Activated B cell treated with CpG ODN at 0.5 μM for 24 hours (primary cell): ENCODE measurements at places on chromosomes 12 and 14. TPM values are rescaled to one million over a fixed set of nuclear protein-coding genes. Genes with fewer than 3 reads are reported as not detected.

IKZF4 gene
- 4.1 and 6.4 TPM in 2 replicates for total RNA-seq

KRT2 gene
- total RNA-seq, result not detected in 2 replicates

TEAD4 gene
- 0.27 TPM in 1 of 2 replicates, not detected in the other for total RNA-seq

ADCY6 gene
- 0.37 and 0.60 TPM in 2 replicates for total RNA-seq

ARHGAP9 gene
- 98.8 and 104 TPM in 2 replicates for total RNA-seq

MSRB3 gene
- total RNA-seq, result not detected in 2 replicates

PTHLH gene
- total RNA-seq, result not detected in 2 replicates

KRT8 gene
- 0.33 and 0.34 TPM in 2 replicates for total RNA-seq

MARS1 gene
- total RNA-seq, result 368 and 425 TPM in 2 replicates

HCAR3 gene
- not detected in 2 replicates for total RNA-seq

ANP32D gene
- not detected in 2 replicates for total RNA-seq

- no peak overlapping the region for H3K27ac ChIP-seq
- no peak overlapping the region for H3K4me3 ChIP-seq
- no peaks in the 10 kb centered on the region for H3K36me3 ChIP-seq
- no peak for DNase-seq
- H3K27me3 ChIP-seq, result no peaks in the 10 kb centered on the region
Observed at GRCh38 chr14:59983048-59983447, 63.1 kb downstream of the LRRC9 start.

GRCh38 chr14:27242874-27243273 is 645.0 kb upstream of the NOVA1 start:
- no peaks in the 10 kb centered on the region for H3K36me3 ChIP-seq
- H3K27me3 ChIP-seq, result no peaks in the 10 kb centered on the region
- no peak overlapping the region for H3K27ac ChIP-seq
- no peak overlapping the region for H3K4me3 ChIP-seq
- DNase-seq, result no peak
- H3K4me1 ChIP-seq, result no peaks in the 10 kb centered on the region

- no peaks in the 10 kb centered on the region for H3K4me1 ChIP-seq
- no peak for DNase-seq
- no peaks in the 10 kb centered on the region for H3K36me3 ChIP-seq
- H3K27me3 ChIP-seq, result no peaks in the 10 kb centered on the region
Observed at GRCh38 chr12:115232455-115233156, 548.6 kb upstream of the TBX3 start.

- no peak overlapping the region for H3K27ac ChIP-seq
- no peaks in the 10 kb centered on the region for H3K27me3 ChIP-seq
- H3K4me3 ChIP-seq, result no peak overlapping the region
- no peak for DNase-seq
- no peaks in the 10 kb centered on the region for H3K4me1 ChIP-seq
Observed at GRCh38 chr12:3534511-3534910, 43.5 kb downstream of the PRMT8 start.

GRCh38 chr14:102505000-102505619 is 4.5 kb downstream of the ANKRD9 start:
- H3K36me3 ChIP-seq, result no peaks in the 10 kb centered on the region
- no peak overlapping the region for H3K27ac ChIP-seq
- no peak overlapping the region for H3K4me3 ChIP-seq
- DNase-seq, result no peak
- H3K27me3 ChIP-seq, result no peaks in the 10 kb centered on the region

GRCh38 chr14:52267501-52268278 is at the start of gene PTGDR:
Gene PTGDR, plus strand, starts transcription at chr14:52267698. Its CDS starts 117 bp downstream, at chr14:52267815.
- peak within 1 kb of the TSS; percentile 70 for H3K4me3 ChIP-seq
- H3K27me3 ChIP-seq, result peaks cover 52% of the 10 kb centered on the region
- H3K27ac ChIP-seq, result no peak within 1 kb of the TSS
- DNase-seq, result no peak

DNA sequence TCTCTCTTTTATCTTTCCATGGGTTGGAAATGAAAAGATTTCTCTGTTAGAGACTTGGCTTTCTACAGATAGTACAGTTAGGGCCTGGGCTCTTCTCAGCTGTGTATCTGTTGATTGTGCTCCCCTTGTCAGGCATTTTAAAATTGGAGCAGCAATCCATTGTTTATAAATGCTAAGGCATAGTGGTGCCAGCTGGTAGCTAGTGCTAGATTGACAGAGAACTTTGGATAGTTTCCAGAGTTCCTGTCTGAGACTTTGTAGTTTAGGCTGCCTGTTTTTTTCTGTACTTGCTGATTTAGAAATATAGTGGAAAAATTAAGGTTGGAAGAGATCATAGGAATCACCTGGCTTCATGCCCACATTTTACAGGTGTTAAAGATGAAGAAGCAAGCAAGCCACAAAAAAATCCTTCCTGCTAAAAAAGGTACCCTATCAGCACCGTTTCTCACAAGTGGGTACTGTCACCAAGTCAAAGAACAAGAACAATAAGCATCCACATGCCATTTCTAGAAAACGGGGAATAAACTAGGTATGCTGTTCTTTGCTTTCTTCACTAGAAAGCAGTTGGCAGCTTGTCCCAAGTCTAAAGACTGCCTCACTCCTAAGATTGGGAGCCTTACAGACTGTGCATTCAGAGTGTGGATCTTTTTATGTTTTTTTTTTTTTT is 6.2 kb downstream of the TTLL5 start:
- H3K27ac ChIP-seq, result no peak overlapping the region
- DNase-seq, result no peak
- peaks cover 51% of the 10 kb centered on the region for H3K36me3 ChIP-seq
- no peaks in the 10 kb centered on the region for H3K27me3 ChIP-seq
- H3K4me1 ChIP-seq, result peaks cover 2% of the 10 kb centered on the region
- H3K4me3 ChIP-seq, result no peak overlapping the region

GRCh38 chr12:34392741-34393085 is 370.4 kb downstream of the ALG10 start:
- no peaks in the 10 kb centered on the region for H3K27me3 ChIP-seq
- no peaks in the 10 kb centered on the region for H3K4me1 ChIP-seq
- no peaks in the 10 kb centered on the region for H3K36me3 ChIP-seq
- H3K4me3 ChIP-seq, result no peak overlapping the region
- H3K27ac ChIP-seq, result no peak overlapping the region

DNA sequence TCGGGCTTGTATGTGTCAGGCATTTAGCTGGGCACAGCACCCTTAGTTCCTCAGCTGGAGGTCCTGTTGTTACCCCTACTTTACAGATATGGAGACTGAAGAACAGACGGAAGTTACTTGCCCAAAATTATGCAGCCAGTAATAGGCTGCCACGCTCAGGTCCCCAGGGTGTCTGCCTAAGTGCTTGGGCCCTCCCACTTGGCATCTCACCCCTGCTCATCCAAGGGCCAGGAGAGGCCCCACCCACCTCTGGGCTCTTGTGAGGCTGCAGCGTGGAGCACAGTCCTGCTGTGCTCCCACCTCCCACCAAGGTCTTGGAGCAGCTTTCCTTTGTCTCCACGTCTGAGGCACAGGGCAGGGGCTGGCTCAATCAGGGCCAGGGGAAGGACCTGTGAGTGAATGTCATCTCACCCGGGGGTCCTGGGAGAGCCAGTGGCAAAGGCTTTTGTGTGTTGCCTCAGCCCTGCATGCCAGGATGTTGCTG is 64.6 kb downstream of the BEGAIN start:
- no peak overlapping the region for H3K4me3 ChIP-seq
- no peaks in the 10 kb centered on the region for H3K27me3 ChIP-seq
- DNase-seq, result no peak
- no peak overlapping the region for H3K27ac ChIP-seq
- no peaks in the 10 kb centered on the region for H3K4me1 ChIP-seq

- no peak overlapping the region for H3K4me3 ChIP-seq
- H3K36me3 ChIP-seq, result no peaks in the 10 kb centered on the region
- DNase-seq, result no peak
- no peaks in the 10 kb centered on the region for H3K27me3 ChIP-seq
- H3K27ac ChIP-seq, result no peak overlapping the region
Observed at GRCh38 chr12:42299392-42300308, 26.2 kb downstream of the ZCRB1 start.

GRCh38 chr14:46840944-46841720 is 189.6 kb upstream of the RPL10L start:
- H3K36me3 ChIP-seq, result no peaks in the 10 kb centered on the region
- DNase-seq, result no peak
- no peaks in the 10 kb centered on the region for H3K27me3 ChIP-seq
- no peaks in the 10 kb centered on the region for H3K4me1 ChIP-seq
- no peak overlapping the region for H3K27ac ChIP-seq

DNA sequence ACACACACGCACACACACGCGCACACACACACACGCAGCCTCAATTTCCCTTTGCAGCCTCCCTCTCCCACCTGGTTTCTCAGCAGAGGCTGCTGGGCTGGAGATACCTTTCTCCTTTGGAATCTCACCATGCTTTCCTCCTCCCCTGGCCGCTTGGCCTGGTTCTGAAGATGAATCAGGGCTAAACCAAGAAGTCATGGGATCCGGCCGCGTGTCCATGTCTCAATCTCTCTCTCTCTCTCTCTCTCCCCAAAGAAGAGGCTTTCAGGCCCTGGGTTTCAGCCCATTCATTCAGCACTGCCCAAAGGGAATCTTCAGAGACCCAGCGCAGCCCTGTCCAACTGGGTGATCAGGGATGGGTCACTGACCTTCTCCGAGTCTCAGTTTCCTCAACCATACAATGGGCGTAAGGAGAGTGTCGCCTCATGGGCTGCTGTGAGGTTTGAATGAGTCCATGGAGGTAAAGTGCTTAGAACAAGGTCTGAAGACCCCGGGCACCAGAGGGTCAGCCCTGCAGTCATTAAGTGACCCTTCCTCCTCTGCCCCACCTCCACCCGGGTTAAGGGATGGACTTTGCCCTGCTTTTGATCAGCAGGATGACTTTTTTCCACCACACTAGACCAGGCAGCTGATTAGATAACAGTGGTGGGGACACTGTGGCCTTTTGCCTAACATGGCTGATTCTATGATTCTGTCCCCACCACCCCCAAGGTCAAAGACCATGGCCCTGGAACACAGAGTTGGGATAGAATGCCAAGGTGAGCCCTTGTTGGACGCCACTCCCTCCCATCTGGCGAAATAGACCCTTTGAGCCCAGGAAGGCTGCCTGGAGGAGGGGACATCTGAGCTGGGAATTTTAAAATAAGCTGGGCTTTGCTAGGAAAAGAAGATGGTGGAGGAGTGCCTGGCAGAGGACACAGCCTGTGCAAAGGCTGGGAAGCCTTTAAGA is 42.1 kb downstream of the SCARB1 start:
- H3K4me1 ChIP-seq, result no peaks in the 10 kb centered on the region
- H3K4me3 ChIP-seq, result no peak overlapping the region
- H3K27me3 ChIP-seq, result no peaks in the 10 kb centered on the region
- no peaks in the 10 kb centered on the region for H3K36me3 ChIP-seq

- DNase-seq, result peak; percentile 29
- peaks cover 31% of the 10 kb centered on the region for H3K4me1 ChIP-seq
- peak overlapping the region; percentile 59 for H3K27ac ChIP-seq
Observed at GRCh38 chr12:123269896-123270213, 1.8 kb downstream of the CDK2AP1 start.
